ENCODE measurements at places on chromosomes 2 and 18.

- no peak for DNase-seq
These were observed 12.3 kb upstream of the MEP1B start for GRCh38 chr18:32177530-32177929.

- DNase-seq, result no peak
These were observed 82.7 kb downstream of the DOCK10 start for GRCh38 chr2:224959556-224959955.

- no peak for DNase-seq
These were observed 86.6 kb downstream of the ACOXL start for GRCh38 chr2:110818767-110819481.

DNA sequence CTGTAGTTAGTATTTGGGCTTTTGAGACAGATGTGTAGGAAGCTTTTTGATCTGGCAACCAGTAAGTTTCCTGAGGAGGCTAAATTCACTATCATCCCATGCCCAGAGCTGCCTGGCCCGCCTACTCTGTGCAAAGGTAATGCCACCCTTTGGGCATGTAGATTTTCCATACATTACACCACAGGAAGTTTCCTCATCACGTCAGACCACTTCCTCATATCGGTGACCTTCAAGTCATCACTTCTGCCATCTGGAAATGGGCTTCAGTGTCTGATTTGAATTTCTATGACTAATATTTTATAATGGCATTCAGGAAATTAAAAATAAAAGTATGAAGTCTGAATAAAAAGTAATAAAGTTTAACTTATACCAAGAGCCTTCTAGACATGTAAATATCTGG lies 825.4 kb downstream of the DCDC2C start:
- DNase-seq, result no peak

DNA sequence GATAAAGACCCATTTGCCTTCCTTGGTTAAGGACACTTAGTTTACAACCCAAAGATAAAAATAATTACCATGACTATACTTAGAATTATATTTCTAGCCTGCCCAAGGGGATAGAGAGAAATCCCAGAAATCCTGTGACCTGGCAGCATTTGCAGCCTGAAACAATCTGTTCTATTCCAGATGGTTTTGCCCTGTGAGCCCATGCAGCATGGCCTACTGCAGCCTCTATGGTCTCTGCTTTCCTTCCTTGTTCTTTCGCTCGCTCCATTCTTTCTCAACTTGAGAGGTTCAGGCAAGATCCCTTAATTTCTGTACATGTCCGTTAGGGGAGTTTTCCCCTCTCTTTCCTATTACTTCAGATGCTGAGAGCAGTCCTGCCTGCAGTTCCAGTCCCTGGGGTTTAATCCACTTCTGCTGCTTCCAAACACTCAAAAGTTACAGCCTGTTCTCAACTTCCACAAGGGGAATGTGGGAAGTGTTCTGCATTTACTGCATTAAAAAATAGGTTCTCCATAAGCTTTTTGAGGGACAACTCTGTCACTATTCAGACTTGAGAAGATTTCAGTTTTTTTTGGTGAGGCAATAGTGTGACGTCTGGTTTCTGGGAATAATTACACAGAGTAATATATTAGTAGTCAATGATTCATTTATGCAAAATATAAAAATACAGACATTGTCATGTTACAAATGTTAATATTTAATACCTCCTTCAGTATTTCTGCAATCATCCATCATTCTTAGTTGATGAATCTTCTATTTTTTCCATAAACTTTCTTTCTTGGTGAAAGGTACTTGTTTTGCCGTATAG lies 80.3 kb downstream of the CDCA7 start:
- DNase-seq, result no peak
